ENCODE measurements at places on chromosomes 4 and X.
A peak's percentile ranks its signal among the peaks of the same experiment; 100 is the strongest.

DNA sequence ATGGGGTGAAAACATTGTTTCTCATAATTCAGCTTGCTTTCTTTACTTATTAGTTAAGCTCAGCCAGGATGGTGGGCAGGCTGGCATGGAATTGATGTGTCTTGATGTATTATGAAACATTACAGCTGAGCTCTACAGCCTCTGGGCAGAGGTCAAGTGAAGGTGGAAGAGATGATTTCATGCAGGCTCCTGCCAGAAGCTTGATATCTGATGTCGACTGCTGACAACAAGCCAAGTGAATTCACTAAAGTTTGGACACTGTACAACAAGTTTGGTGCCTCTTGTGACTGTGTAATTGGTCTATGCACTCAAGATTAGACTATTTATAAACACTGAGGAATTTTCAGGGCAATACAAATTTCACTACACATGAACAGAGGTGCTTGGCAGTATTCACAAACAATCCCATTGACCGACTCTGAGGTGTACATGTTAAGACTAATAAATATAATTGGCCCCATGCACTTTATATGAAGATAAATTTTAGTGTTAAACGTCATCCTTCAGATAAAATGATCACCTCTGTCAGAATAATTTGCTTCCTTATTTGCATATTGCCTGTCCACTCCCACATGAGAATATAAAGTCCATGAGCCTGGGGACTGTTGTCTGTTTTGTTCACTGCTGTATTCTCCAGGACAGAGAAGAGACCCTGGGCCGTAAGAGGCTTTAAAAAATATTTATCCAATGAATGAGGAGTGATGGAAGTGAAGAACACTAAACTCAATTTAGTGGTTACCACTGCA is 612.2 kb downstream of the IQCM start:
- no peak for DNase-seq

GRCh38 chr4:184500748-184501589 is 26.6 kb upstream of the IRF2 start:
- DNase-seq: peak; percentile 27

DNA sequence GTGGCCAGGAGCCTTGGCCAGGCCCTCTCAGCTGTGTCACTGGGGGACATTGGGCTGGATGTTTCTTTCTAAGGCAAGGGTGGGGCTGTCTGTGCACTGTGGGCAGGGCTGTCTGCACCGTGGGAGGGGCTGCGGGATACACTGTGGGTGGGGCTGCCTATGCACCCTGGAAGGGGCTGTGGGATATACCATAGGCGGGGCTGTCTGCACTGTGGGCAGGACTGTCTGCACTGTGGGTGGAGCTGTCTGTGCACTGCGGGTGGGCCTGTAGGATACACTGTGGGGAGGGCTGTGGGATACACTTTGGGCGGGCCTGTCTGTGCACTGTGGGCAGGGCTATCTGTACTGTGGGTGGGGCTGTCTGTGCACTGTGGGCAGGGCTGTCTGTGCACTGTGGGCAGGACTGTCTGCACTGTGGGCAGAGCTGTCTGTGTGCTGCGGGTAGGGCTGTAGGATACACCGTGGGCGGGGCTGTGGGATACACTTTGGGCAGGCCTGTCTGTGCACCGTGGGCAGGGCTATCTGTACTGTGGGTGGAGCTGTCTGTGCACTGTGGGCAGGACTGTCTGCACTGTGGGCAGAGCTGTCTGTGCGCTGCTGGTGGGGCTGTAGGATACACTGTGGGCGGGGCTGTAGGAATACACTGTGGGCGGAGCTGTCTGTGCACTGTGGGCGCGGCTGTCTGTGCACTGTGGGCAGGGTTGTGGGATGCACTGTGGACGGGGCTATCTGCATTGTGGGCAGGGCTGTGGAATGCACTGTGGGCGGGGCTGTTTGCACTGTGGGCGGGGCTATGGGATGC is 31.1 kb downstream of the ACOX3 start:
- no peak for DNase-seq

GRCh38 chrX:21176921-21177571 is 197.2 kb upstream of the CNKSR2 start:
- DNase-seq: no peak

- peak; percentile 54 for DNase-seq
These were observed at the start of gene PDGFC for GRCh38 chr4:156971676-156972378. TSS of gene PDGFC (minus strand) at chr4:156971799. CDS start at chr4:156970903, 896 bp downstream.

GRCh38 chr4:110371016-110371770 is 104.8 kb upstream of the ENPEP start:
- DNase-seq: no peak
